ENCODE measurements at places on chromosomes 2 and 18. TPM values are rescaled to one million over a fixed set of nuclear protein-coding genes. Genes with fewer than 3 reads are reported as not detected.

The FHL2 gene
- total RNA-seq, result 104 TPM

- peaks cover 30% of the 10 kb centered on the region for H3K27me3 ChIP-seq
- no peak overlapping the region for H3K4me3 ChIP-seq
- no peak for DNase-seq
- no peak overlapping the region for H3K27ac ChIP-seq
- no peaks in the 10 kb centered on the region for H3K4me1 ChIP-seq
- no peaks in the 10 kb centered on the region for H3K36me3 ChIP-seq
Observed at GRCh38 chr2:176589825-176590440, 320.7 kb downstream of the MTX2 start.

DNA sequence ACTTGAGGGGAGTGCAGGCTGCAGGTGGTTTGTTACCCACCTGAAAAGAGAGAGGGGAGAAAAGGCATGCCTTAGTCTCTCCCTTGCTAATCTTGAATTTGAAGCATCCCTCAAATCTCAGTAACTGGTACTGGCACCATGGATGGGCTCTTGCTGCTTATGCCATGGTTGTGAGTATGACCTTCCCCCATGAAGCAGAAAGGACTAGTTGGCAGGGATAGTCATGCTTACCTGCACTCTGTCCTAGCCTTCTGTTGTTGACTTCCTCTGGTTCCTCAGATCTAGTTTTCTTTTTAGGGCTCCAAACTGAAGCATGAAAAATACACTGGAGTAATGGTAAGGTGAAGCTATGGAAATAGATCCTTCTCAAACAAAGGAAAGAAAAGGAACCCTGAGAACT lies 191.2 kb downstream of the SPAG16 start:
- H3K4me3 ChIP-seq, result no peak overlapping the region
- no peaks in the 10 kb centered on the region for H3K27me3 ChIP-seq
- H3K4me1 ChIP-seq, result no peaks in the 10 kb centered on the region
- no peak for DNase-seq
- H3K27ac ChIP-seq, result no peak overlapping the region
- H3K36me3 ChIP-seq, result peaks cover 9% of the 10 kb centered on the region

The BMP10 gene
- not detected for total RNA-seq

GRCh38 chr18:12543697-12544096 lies 114.2 kb downstream of the SPIRE1 start:
- H3K36me3 ChIP-seq, result peaks cover 15% of the 10 kb centered on the region
- H3K27me3 ChIP-seq, result no peaks in the 10 kb centered on the region
- peak overlapping the region; percentile 14 for H3K27ac ChIP-seq
- no peak for DNase-seq
- H3K4me3 ChIP-seq, result no peak overlapping the region
- peaks cover 14% of the 10 kb centered on the region for H3K4me1 ChIP-seq

GRCh38 chr18:76687304-76687962 lies 134.9 kb upstream of the ZNF236 start:
- peaks cover 13% of the 10 kb centered on the region for H3K4me1 ChIP-seq
- no peak overlapping the region for H3K4me3 ChIP-seq
- H3K36me3 ChIP-seq, result no peaks in the 10 kb centered on the region

- no peaks in the 10 kb centered on the region for H3K36me3 ChIP-seq
- H3K27ac ChIP-seq, result no peak overlapping the region
- H3K27me3 ChIP-seq, result peaks cover 37% of the 10 kb centered on the region
Observed at GRCh38 chr2:88206665-88207347, 36.7 kb downstream of the THNSL2 start.

DNA sequence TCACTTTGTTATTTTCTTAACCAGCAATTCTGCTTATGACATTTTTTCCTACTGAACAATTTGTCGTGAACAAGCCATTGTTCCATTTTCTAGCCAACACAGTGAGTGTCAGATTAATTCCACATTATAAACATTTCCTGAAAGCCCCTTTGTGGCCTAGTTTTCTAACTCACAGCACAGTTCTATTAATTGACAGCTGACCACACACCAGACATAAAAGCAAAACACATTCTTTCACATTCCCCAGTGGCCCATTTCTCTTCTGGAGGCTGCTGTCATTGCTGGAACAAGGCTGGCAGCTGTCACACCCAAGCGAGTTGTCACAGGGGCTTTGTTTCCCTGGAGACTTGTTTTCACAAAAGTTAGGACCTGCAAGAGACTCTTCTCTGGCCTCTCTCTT lies 50.7 kb downstream of the RNF152 start:
- H3K27me3 ChIP-seq, result no peaks in the 10 kb centered on the region
- H3K36me3 ChIP-seq, result peaks cover 24% of the 10 kb centered on the region
- peak overlapping the region; percentile 49 for H3K27ac ChIP-seq

The PER2 gene
- total RNA-seq, result 2.9 TPM

DNA sequence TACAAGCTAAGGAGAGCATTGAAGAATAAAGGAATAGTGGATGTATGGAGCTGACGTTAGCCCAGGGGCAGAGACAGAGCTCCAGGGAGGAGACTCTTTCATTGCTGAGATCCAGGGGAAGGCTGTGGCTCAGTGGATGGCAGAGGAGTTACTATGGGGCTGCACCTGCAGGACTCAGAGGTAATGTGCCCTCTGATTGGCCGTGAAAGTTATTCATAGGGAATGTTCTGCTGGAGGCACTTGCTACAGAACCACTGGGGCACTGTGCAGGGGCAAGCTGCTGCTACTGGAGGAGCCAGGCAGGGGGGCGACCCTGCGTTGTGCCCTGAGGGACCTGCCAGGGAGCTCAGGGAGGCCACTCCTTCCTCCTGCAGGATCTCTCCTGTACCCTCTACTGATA lies 199.2 kb downstream of the PTPRM start:
- no peaks in the 10 kb centered on the region for H3K36me3 ChIP-seq
- DNase-seq, result no peak
- peaks cover 33% of the 10 kb centered on the region for H3K4me1 ChIP-seq
- no peak overlapping the region for H3K27ac ChIP-seq

- no peak overlapping the region for H3K27ac ChIP-seq
- H3K27me3 ChIP-seq, result peaks cover 5% of the 10 kb centered on the region
- peak overlapping the region; percentile 66 for H3K4me3 ChIP-seq
- no peak for DNase-seq
Observed at GRCh38 chr2:133266926-133267590, 301.2 kb downstream of the NCKAP5 start.

DNA sequence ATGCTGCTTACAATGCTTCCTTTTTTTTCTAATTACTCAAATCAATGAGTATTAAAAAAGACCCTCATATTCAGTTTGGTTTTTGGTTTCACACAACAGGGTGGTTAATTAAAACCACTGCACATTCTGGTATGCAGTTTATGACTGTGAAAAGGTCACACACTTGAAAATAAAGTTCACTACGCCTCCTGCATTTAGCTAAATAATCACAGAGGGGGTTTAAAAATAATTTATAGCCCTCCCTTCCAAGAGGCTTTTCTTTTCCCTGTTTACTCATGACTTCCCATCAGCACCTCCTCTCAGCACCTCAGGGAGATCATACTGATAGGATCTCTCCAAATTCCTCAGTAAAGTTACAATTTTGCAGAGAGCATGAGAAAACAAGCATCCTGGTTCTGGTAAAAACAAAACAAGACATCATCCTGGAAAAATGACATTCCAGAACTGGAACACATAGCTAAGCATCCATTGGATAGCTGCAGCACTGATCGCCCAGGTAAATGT lies 129.5 kb upstream of the TMEM200C start:
- H3K27ac ChIP-seq, result no peak overlapping the region
- peaks cover 9% of the 10 kb centered on the region for H3K4me1 ChIP-seq
- peaks cover 2% of the 10 kb centered on the region for H3K36me3 ChIP-seq
- H3K4me3 ChIP-seq, result no peak overlapping the region

DNA sequence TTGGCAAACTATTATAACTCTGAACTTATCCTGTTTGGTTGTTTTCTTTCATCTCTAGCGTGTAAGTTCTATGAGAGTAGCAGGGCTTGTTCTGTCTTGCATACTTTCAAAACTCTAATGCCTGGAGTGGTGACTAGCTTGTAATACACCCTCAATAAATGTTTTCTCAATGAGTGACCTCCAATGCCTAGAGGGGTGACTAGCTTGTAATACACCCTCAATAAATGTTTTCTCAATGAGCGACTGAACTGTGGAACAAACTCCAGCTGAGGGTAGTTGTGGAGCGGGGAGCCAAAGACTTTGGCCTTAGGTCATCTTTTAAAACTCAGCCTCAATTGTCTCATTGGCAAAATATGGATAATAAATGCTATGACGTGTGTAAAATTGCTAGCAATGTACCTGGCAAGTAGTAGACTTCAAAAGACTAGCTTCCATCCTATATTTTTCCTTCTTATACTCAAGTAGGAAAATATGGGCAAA lies 1.8 kb downstream of the GPD2 start:
- H3K4me3 ChIP-seq, result peak overlapping the region; percentile 26
- no peak for DNase-seq
- H3K27me3 ChIP-seq, result no peaks in the 10 kb centered on the region
- peaks cover 44% of the 10 kb centered on the region for H3K4me1 ChIP-seq
- no peak overlapping the region for H3K27ac ChIP-seq
- H3K36me3 ChIP-seq, result no peaks in the 10 kb centered on the region

- no peak overlapping the region for H3K4me3 ChIP-seq
- no peaks in the 10 kb centered on the region for H3K4me1 ChIP-seq
- no peak overlapping the region for H3K27ac ChIP-seq
- no peaks in the 10 kb centered on the region for H3K36me3 ChIP-seq
- peaks cover 3% of the 10 kb centered on the region for H3K27me3 ChIP-seq
Observed at GRCh38 chr2:59206361-59206760, 965.2 kb upstream of the FANCL start.

The GCG gene
- total RNA-seq, result 0.31 TPM

GRCh38 chr2:85114586-85115330 lies 18.4 kb upstream of the TCF7L1 start:
- no peak for DNase-seq
- no peak overlapping the region for H3K27ac ChIP-seq
- peaks cover 5% of the 10 kb centered on the region for H3K27me3 ChIP-seq
- peaks cover 5% of the 10 kb centered on the region for H3K4me1 ChIP-seq
- no peaks in the 10 kb centered on the region for H3K36me3 ChIP-seq

DNA sequence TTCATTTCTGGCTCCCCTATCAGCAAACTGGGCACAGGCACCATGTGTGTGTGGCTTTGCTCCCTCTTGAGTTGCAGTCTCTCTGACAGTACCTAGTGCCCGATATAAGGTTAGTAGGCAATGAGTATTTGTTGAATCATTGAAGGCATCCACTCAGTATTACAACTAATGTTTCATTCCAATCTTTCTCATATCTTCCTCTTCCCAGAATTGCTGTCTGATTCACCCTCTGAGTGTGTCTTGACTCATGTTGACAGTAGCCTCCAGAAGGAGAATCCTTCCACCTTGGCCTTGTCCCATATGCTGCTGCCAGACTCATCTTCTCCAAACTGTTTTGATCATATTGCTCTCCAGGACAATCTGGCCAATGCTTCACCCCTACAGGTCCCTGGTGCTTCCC lies 202.5 kb downstream of the LRRTM1 start:
- no peaks in the 10 kb centered on the region for H3K36me3 ChIP-seq
- no peaks in the 10 kb centered on the region for H3K4me1 ChIP-seq
- H3K27me3 ChIP-seq, result no peaks in the 10 kb centered on the region
- no peak overlapping the region for H3K27ac ChIP-seq

The BOLL gene
- not detected for total RNA-seq

The ANKRD30BL gene
- not detected for total RNA-seq

DNA sequence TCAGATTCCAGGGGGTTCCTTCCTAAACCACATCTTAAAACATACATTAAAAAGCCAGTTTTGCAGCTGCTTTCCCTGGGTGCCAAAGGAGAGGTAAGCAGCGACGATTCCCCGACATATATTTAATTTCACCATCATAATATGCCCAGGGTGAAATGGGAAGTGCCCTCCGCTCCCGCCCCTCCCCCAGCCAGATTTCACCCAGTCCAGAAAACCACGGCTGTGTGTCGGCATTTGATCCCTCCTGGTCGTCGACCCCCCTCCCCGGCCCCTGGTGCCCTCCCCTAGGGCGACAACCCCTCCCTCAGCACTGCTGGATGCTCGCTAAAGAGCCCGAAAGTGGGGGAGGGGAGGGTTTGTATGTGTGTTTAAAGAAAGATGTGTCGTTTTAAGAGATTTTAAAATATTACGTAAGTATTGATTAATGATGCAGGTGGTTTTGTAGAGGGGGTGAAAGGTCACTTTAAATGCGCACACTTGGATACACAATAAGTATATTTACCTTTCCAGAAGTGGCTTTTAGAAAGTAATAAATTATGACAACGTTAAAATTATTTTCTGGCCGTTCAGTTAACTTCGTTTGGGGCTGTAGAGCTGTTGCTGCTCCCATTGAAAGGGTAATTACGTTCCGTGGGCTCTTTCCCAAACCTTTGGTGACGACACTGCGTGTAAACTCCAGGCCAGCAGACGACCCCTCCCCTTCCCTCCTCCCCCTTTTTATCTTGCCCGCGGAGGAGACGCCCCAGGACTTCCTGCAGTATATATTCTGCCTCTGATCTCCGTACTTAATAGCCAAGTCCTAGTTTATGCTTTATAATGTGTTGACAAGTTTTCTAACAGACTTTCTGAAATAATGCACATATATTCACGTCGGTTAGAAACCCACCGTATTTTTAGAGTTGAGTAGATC lies 3.4 kb upstream of the BCL11A start:
- peak overlapping the region; percentile 21 for H3K4me3 ChIP-seq
- H3K4me1 ChIP-seq, result peaks cover 26% of the 10 kb centered on the region
- DNase-seq, result no peak
- H3K27ac ChIP-seq, result no peak overlapping the region

DNA sequence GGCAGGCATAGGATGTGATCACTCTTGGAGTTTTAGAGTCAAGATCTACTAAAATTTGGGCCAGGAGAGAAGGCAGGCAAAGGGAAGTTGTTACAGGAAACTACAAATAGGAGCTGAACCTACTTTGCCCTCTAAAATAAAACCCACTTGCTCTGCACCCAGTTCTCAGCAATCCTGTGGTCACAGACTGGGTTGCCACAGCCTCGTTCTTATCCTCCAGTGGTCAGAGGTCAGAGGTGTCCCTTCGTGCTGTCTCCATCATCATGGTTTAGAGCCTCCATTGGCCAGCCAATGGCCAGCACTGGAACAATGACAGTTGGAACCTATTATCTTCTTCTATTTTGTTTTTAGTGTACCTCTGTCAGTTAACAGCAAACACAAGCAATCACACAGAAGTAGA lies 90.7 kb upstream of the TNP1 start:
- H3K27ac ChIP-seq, result no peak overlapping the region
- H3K27me3 ChIP-seq, result no peaks in the 10 kb centered on the region
- no peak overlapping the region for H3K4me3 ChIP-seq
- H3K36me3 ChIP-seq, result peaks cover 5% of the 10 kb centered on the region

GRCh38 chr2:185979546-185980071 lies 241.0 kb downstream of the FSIP2 start:
- no peaks in the 10 kb centered on the region for H3K4me1 ChIP-seq
- H3K27me3 ChIP-seq, result no peaks in the 10 kb centered on the region
- H3K36me3 ChIP-seq, result no peaks in the 10 kb centered on the region
- no peak overlapping the region for H3K27ac ChIP-seq

Measured in chondrocyte (in vitro differentiated cells).